ENCODE measurements at places on chromosomes 11 and 22.

GRCh38 chr11:115126092-115126491 is 378.1 kb downstream of the CADM1 start:
- no peak for DNase-seq

DNA sequence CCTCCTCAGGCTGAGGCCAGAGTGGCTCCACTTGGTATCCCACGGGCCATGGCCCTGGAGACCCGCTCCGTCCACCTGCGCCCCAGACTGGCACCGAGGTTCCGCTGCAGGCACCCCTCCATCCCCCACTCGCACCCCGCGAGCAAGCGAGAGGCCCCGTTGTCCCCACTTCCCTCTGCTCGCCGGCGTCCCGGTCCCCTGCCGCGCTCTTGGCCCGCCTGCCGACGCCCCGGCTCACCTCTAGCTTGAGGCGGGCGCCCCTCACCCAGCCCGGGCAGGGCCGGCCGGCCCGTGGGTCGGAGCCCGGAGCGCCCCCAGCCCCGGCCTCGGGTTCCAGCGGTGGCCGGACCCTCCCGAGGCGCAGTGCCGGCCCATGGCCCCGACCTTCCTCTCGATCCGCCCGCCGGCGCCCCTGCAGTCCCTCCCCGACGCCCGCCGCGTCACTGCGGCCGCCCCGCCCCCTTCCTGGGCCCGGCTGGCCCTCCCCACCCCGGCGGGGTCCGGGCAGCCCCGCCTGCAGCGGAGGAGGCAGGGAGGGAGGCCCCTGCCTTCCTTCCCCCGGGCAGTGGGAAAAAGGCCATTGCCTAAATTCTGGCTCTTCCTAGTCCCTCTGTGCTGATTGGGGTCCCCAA is at the start of gene PITPNM1:
Gene PITPNM1, minus strand, starts transcription at position 414 of the 632 bp plus-strand sequence. CDS start 1,183 bp downstream, outside the sequence.
- DNase-seq = peak; percentile 51

DNA sequence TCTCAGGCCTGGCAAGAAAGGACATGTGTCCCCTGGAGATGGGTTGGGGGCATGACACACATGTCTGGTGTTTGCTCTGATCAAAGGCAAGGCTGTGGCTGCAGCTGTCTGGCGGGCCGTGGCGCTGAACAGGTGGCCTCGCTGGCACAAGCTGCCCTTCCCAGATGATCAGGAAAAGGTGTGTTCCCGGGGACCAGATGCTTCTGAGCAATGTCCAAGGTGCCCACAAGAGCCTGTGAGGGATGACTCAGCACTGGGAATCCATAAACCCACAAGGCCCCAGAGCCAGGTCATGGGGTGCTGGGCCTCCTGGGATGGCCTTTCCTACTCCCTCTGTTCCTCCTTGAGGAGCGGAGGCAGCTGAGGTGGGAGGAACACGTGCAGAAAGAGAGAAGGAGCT is 9.7 kb upstream of the LRP5 start:
- DNase-seq = no peak

DNA sequence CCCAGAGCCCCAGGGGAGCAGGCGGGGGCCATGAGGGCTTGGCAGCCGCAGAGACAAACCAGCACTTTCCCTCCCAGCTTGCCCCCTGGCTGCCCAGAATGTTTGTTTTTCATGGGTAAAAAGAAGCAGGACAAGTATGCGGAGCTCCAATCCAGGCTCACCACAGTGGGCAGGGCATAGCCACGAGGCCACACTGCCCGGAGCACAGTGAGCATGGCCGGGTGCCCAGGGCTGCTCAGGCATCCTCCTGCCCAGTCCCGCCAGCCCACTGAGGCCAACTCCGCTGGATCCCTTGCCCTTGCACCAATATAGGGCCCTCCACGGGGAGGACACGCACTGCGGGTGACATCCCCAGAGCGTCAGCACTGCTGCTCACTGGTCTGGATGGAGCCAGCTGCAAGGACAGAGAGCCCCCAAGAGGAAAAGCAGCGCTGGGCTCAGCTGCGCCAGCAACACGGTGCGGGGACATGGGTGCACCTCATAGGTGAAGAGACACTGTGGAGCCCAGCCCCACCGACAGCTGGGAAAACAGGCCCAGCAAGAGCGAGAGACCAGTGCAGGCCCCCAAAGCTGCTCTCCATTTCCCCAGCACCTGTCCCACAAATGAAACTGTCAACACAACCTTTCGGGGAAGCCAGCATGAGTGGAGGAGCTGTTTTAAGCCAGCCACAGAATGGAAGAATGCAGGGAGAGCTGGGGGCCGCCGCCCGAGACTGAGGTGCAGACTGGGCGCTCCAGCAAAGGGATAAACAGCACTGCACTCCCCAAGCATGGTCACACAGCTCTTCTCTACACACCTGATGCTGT is 24.8 kb downstream of the ARVCF start:
- no peak for DNase-seq

GRCh38 chr11:115591380-115591779 is 87.2 kb upstream of the CADM1 start:
- DNase-seq = no peak

- DNase-seq = no peak
Observed at GRCh38 chr22:24576778-24577177, 16.1 kb downstream of the LRRC75B start.

DNA sequence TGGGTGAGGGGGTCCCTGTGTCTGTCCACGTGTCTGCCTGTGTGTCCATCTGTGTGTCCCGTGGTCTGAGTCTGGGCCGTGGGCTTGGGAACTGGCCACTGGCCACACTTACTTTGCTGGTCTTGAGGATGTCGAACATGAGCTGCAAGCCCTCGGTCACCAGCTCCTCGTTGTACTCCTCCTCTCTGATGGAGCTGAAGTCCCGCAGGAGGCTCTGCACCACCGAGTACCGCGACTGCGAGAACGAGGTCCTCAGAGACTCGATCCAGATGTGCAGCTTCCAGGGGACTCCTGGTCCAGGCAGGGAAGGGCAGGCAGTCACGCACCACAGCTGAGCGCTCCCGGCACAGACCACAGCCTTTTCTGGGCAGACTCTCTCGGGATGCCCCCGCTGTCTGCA is 55.4 kb downstream of the NAT10 start:
- no peak for DNase-seq

- no peak for DNase-seq
Observed at GRCh38 chr11:116512841-116513240, 259.9 kb downstream of the BUD13 start.

- no peak for DNase-seq
Observed at GRCh38 chr11:46413760-46414465, 22.3 kb upstream of the CHRM4 start.

- DNase-seq = no peak
Observed at GRCh38 chr22:28903080-28903479, 19.7 kb downstream of the ZNRF3 start.

DNA sequence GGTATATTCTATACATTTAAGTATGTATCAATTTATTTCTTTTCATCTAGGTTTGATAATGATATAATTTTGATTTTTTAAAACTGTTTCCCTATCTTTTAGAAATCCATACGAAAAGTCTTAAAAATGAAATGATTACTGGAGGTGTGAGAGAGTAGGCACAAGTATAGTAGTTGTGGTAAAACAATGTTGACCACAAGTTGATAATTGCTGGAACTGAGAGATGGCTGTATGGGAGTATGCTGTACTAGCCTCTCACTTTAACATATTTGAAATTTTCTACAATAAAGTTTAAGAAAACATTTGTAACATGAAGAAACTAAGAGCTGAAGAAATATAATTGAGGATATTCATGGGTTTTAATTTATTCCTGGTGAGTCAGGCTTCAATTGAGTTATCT is 30.0 kb downstream of the FSHB start:
- no peak for DNase-seq

DNA sequence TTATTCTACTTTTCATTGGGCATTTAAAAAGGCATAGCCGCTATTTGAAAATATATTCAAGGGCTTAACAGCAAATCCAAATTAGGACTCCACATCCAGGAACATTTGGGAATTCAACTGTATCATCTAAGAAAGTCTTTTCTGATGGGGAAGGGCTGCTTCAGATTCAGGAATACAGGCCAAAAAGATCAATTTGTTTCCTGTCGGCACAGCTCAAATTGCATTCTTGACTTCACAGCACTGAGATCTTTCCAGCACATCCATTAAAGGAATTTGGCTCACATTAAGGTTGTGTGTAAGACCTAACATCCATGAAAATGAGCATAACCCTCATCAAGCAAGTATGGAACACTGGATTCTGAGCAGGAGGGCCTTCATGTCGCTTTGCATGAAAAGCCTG is 1169.5 kb upstream of the CCDC90B start:
- no peak for DNase-seq

GRCh38 chr11:72066855-72067254 is 13.5 kb downstream of the NUMA1 start:
- no peak for DNase-seq

Data from fibroblast of skin of abdomen (primary cell).